ENCODE measurements at places on chromosomes 7 and 10. TPM values are rescaled to one million over a fixed set of nuclear protein-coding genes. Genes with fewer than 3 reads are reported as not detected.

C7orf33 gene
- not detected for polyA plus RNA-seq

- DNase-seq = no peak
Measured at GRCh38 chr10:102596506-102596971, 47.7 kb upstream of the TRIM8 start.

ELFN1 gene
- not detected for polyA plus RNA-seq

DNA sequence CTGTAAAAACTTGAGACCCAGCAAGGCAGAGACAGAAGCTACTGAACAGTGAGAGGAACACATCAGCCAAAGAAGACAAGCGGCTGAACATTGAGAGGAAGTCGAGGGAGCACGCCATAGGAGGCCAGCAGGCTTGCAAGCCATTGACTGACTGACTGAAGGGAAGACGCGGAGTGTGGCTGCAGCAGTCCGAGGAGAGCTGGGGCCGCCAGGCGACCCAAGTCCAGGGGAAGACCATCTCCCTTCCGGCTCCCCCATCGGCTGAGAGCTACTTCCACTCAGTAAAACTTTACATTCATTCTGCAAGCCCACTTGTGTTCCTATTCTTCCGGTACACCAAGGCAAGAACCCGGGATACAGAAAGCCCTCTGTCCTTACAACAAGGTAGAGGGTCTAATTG, 167.3 kb upstream of the MBL2 start:
- no peak for DNase-seq

GRCh38 chr10:31759124-31759798, 169.4 kb downstream of the ARHGAP12 start:
- peak; percentile 33 for DNase-seq

- DNase-seq = no peak
Measured at GRCh38 chr7:20681258-20681882, 65.9 kb downstream of the ABCB5 start.

BMPER gene
- polyA plus RNA-seq = not detected

- DNase-seq = no peak
Measured at GRCh38 chr7:78530351-78530750, 731.8 kb downstream of the PHTF2 start.

GRCh38 chr10:60934215-60935175, 9.5 kb downstream of the RHOBTB1 start:
- DNase-seq = no peak

All from CD4-positive, CD25-positive, alpha-beta regulatory T cell (primary cell).